ENCODE measurements at places on chromosomes 4 and X.
A peak's percentile ranks its signal among the peaks of the same experiment; 100 is the strongest.

GRCh38 chrX:40953369-40953768 is 131.9 kb upstream of the USP9X start:
- no peak for DNase-seq

GRCh38 chrX:75181721-75182120 is 25.6 kb upstream of the ABCB7 start:
- no peak for DNase-seq

DNA sequence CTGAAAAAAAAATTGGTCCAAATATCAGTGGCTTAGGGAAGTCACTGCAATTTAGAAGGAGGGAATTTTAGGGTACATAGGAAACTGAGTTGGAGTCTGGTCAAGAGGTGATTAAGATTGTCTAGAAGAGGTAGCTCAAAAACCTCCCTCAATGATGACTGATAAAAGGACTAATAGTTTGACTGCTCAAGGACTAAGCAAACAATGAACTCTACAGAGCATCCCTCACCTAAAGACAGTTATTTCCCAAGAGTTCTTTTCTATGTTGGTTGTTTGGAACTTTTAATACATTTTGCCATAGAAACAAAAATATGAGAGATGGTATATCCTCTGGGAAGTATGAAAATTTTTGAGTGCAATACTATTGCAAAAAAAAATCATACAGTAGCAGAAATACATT is 35.7 kb downstream of the MAOB start:
- DNase-seq = no peak

- peak; percentile 81 for DNase-seq
These were observed 884 bp downstream of the RELL1 start for GRCh38 chr4:37685161-37685822.

DNA sequence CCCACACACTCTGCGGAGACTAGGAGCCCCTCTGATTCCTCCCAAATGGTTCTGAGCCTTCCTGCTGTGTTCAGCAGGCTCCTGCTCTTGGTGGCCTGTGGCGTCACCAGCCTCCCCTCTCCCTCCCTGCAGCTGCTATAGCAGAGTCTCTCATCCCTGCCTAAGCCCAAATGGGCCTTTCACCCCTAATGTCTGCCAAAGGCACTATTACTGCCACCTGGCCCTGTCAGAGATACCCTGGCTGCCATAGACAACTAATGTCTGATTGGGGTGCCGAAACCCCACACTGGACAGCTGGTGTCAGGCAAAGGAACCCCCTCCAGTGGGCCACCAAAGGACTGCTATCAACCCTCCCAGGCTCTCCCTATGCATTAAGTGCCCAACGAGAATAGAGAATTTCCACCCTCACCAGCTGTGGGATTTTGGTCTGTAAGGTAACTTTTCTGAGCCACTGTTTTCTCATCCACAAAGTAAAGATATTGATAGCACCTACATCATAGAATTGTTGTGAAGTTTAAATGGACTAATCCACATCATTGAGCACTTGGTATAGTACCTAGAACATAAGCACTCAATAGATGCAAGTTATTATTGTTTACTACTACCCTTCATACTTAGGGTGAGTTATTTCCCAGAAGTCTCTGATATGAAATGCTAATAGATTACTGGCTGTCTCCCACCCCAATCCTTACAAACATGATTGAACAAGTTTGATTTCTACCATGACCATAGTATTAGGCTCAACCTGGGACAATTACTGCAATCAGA is 421.3 kb downstream of the MID1IP1 start:
- DNase-seq = no peak

- no peak for DNase-seq
These were observed 121.3 kb upstream of the WDR17 start for GRCh38 chr4:175944126-175944910.

GRCh38 chr4:154618708-154619315 is 6.4 kb upstream of the FGG start:
- DNase-seq = no peak

DNA sequence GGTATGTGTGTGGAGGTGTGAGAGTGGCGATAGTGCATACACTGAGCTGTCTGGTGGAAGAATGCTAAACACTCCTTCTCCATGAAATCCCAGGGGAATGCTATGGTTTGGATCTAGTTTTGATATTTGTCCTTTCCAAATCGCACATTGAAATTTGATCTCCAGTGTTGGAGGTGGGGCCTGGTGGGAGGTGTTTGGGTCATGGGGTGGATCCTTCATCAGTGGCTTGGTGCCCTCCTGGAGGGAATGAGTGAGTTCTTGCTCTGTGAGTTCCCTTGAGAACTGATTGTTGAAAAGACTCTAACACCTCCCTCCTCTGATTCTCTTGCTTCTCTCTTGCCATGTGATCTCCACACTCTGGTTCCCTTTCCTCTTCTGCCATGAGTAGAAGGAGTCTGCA is 114.1 kb upstream of the HHIP start:
- DNase-seq = no peak

- no peak for DNase-seq
These were observed 68.6 kb downstream of the CHST7 start for GRCh38 chrX:46642145-46642544.

DNA sequence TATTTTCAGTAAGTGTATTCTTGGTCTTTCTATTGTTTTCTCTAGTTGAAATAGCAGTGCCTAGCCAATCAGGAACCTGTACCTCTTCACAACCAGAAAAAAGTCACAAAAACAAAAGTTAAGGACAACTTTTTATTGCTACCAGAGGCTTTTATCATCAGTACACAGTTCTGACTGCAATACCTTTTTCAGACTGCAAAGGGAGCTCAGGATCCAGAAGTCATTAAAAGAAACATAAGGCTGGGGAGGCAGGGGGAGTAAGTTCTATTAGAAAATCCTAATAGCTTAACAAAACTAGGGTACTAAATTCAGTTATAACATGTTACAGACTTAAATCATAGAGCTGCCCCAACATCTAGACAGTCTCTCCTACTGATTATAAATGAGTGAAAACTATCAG is 28.8 kb downstream of the CCNI start:
- no peak for DNase-seq

DNA sequence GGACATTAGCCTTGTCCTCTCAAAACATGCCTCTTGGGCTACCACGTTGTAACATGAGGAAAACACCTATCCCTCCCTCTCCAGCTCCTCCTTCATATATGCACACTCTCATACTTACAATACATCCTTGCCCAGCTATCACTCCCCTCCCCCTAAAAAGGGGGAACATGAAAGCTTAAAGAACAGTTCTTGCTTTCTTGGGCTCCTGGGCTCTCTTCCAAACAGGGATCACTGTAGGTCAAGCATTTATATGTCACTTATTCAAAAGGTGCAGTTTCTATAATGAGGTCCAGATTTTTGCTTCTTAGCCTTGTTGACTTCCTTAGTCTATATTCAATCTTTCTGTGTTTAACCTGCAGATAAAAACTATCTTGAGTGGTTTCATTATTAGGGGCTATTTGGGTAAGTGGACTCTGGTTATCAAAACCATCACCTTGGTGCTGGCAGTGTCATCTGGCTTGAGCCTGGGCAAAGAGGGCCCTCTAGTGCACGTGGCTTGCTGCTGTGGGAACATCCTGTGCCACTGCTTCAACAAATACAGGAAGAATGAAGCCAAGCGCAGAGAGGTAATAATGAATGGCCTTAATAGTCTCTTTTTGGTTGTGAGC is 119.4 kb downstream of the AKAP4 start:
- DNase-seq = no peak

- no peak for DNase-seq
These were observed 222.7 kb upstream of the LNX1 start for GRCh38 chr4:53813998-53814397.

GRCh38 chrX:150477371-150477770 is 91.0 kb upstream of the MTM1 start:
- DNase-seq = no peak

- no peak for DNase-seq
These were observed 104.3 kb upstream of the IL13RA1 start for GRCh38 chrX:118623062-118623461.

DNA sequence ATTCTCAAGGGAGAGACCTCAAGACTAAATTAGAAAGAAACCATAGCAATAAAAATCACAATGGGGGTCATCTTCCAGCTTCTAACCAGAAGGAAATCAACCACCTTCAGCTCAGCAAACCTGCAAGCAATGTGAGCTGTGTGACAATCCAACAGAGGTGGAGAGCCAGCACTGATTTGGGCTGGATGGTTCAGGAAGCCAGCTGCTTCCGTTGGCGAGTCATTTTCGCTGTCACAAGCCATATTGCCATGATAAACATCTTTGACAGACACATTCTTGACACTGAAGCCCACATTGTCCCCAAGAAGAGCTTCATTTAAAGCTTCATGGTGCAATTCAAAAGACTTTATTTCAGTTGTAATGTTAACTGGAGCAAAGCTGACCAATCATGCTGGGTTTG is 22.7 kb downstream of the F8A1 start:
- DNase-seq = no peak

DNA sequence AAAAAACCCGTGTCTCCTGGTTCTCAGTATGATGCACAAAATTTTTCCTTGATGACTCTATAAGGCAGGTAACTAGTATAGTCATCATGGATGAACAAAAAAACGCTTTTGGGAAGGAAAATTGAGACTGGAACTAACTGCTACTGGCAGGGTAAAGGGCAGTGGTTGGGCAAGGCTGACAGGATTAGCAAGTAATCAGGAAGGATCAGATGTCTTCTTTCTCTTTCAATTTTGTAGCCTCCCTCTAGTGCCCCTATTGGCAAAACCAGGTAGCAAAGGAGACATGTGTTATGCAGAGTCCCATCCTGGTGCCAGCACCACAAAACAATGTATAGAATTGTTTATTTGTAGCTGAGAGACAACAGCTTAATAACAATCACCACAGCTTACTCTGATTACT is 12.8 kb upstream of the SLITRK4 start:
- no peak for DNase-seq

- DNase-seq = no peak
These were observed 6.3 kb upstream of the HAUS3 start for GRCh38 chr4:2248044-2248780.

- DNase-seq = no peak
These were observed 48.2 kb downstream of the THAP9 start for GRCh38 chr4:82948647-82949204.

DNA sequence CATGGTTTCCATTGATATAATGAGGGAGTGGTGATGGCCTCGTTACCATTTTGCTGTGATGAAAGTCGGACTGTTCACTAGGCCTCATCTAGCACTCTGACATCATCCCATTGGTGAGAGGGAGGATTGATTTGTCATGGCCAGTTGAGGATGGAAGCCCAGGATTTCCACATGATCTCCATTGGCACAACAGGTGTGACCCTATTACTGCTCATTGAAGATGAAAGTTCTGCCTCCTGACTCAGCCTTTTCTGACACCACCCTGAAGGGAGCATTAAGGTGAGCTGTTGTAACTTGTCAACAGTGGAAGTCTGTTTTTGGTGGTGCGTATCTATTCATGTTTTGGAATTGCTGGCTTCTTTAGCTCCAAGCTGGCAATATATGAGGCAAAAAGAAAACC is 144.2 kb downstream of the PABPC4L start:
- no peak for DNase-seq

GRCh38 chrX:72130762-72131250 is 909 bp downstream of the RTL5 start:
- no peak for DNase-seq

DNA sequence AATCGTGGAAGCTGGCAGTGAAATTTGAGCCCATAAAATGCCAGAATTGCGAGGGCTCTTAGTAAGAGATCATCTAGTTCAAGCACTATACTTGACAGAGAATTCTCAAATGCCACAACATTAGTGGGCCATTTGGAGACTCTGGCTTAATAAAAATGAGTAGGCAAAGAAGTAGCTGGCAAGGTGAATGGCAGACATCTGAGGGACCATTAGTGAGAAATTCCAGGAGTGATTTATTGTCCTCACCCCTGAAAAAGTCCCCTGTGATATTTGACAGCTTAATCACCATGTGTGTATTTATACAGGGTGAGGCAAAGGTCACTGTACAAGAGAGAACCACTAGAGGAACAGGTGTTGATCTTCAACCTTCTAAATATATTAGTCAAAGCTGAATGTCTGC is 207.5 kb downstream of the CHRDL1 start:
- DNase-seq = no peak

- DNase-seq = peak; percentile 8
These were observed 12.2 kb downstream of the SMPX start for GRCh38 chrX:21745756-21746155.

DNA sequence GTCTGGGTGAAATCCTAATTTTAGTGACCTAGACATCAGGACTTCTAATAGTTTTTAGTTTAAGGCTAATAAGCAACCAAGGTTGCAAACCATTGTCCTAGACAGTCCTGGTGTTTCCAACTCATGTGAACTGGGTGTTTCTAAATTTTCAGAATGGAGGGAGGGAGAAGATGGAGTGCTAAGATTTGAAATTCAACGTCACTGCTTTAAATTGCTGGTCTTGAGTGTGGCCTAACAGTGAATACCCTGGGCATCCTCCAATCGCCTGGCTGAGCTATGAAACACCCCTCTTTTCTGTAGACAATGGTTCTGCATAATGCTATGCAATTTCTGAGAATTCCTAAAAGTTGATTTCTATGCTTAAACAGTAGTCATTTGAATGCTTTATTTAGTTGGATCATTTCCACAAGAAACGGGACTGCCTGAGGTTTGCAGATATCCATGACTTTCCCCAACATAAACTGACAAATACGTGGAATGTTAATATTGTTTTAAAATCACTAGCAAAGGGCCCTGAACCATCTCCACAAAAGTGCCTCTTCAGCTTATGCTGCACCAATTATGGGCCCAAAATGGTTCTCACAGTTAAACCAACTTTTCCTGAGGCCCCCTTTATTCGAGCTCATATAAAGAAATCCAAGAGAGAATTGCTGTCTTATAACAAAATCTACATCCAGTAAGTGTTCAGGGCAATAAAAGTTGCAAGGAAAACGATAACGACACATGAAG is 1.1 kb downstream of the FBXL5 start:
- DNase-seq = no peak

GRCh38 chrX:8179656-8180055 is 8.6 kb upstream of the VCX2 start:
- DNase-seq = no peak

GRCh38 chrX:38214551-38215531 is 5.8 kb downstream of the SRPX start:
- DNase-seq = no peak

DNA sequence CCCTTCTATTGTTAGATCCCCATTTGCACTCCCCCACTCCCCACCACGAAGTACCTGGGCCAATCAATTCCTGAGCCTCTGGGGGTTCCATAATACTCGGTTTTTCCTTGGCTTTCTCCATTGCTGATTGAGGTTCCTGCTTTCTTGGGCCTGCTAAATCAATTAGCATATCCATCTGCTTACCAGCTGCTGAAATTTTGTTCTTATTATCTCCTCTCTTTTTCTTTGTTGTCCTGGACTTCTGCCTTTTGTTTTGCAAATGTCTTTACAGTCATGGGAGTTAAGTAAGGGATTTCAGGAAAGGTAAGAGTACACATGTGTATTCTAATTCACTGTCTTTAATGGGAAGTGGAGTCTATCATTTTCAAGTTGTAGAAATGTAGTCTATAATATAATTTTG is 222.2 kb downstream of the MID1 start:
- no peak for DNase-seq

DNA sequence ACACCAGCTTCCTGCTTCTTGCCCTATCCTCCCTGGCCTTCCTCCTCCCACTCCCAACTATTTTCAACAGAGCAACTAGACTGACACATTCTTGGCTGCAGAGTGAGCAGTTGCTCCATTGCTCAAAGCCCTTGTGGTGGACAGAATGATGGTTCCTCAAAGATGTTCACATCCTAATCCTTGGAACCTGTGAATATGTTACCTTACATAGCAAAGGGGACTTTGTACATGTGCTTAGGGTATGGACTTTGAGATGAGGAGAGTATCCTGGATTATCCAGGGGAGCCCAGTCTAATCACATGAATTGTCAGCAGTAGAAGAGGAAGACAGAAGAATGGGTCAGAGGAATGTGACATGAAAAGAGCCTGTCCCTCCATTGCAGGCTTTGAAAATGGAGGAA is 24.9 kb upstream of the HOPX start:
- no peak for DNase-seq

Measured in T-helper 1 cell (primary cell).